HCEC 1CT (cell line): ENCODE measurements at places on chromosomes 1 and 21.
A peak's percentile ranks its signal among the peaks of the same experiment; 100 is the strongest.

GRCh38 chr1:6353619-6353954 lies 40.0 kb downstream of the ACOT7 start:
- DNase-seq = no peak

GRCh38 chr1:156709757-156710489 lies 4.5 kb upstream of the CRABP2 start:
- peak; percentile 29 for DNase-seq

- DNase-seq = peak; percentile 0
Measured at GRCh38 chr1:164785841-164786534, 227.0 kb downstream of the PBX1 start.

DNA sequence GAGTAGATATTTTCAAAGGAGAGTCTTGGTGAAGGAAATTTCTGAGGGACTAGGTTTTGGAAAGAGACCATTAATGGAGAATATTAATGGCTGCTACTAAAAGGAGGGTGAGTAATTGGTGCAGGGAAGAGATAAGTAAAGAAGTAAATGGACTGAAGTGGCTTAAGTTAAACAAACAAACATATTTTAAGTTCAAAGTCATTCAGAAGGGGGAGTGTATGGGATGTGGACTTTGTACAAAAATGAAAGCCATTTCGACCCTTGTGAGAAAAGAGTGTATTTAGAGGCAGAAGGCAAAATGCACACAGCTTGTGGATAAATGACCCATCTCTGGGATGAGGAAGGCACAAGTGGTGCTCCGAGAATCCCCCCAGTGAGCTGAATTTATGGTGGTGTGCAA lies 171.7 kb downstream of the BACH1 start:
- no peak for DNase-seq

DNA sequence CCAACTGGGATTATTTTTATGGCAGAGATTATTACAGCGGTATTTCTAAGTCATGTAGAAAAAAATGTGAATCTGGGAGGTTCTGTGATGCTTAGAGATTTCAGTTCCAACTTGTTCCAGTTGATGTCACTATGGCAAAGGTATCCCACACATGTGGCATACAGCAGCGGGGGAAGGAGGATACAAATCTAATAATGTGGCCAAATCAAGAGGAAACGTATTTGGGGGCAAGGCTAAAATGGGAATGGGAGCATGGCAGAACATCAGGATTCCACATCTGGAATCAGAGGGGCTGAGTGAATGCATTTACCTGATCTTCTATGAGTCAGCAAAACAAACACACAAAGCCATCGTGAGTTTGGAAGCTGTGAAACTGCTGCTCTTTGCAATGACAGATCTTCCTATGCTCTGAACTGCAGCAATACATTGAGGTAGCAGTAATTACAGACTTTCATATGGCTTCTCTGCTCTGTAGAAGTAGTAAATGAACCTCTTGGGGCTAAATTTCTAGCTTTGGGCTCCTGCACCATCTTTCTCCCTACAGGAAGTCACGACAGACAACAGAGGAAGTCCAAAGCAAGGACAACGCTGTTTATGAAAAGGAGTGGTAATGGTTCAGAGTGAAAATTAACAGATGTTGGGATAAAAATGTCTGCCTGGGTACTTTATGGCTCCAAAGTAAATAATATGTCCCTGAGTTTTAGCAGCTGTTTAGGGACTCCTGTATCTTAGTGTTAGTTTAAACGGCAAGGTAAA lies 55.5 kb downstream of the GABPA start:
- DNase-seq = peak; percentile 52

GRCh38 chr1:234499119-234499942 lies 20.4 kb upstream of the TARBP1 start:
- peak; percentile 85 for DNase-seq

DNA sequence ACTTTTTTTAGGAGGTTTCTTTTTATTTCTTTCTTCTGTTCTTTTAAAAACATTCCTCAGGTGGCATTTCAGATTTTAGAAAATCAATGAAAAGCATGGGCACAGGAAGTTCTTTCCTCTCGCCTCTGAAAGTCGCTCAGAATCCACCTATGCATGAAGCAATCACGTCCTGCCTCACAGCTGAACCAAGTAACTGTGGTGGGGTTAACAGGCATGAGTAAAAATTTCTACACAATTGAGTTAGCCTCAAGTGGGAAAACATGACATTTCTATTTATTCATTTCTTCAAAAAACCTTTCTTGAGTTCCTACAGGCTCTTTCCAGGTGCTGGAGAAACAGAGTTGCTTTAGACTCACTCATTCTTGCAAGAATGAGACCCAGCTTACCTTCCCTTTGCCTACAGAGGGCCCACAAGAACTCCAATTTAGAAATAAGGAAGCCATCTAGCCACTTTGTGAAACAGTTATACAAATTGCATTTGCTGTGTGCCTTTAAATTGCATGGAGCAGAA lies 508.9 kb upstream of the PKN2 start:
- no peak for DNase-seq

DNA sequence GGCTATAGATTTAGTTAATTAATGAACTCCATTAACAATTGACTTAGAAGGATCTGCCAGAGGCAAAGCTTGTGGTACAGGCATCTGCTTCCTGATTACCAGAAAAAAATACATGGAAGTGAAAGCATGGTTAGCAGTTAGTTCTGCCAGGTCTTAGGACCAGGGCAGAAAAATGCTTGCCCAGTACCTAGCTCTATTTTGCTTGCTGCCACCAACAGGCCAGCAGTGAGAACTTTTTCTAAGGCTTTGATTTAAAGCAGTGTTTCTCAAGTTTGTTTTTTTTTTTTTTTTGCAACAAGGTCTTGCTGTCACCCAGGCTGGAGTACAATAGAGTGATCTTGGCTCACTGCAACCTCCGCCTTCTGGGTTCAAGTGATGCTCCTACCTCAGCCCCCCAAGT lies 16.4 kb upstream of the MTF1 start:
- DNase-seq = peak; percentile 16

- DNase-seq = no peak
Measured at GRCh38 chr21:20313013-20313412, 685.2 kb upstream of the NCAM2 start.

DNA sequence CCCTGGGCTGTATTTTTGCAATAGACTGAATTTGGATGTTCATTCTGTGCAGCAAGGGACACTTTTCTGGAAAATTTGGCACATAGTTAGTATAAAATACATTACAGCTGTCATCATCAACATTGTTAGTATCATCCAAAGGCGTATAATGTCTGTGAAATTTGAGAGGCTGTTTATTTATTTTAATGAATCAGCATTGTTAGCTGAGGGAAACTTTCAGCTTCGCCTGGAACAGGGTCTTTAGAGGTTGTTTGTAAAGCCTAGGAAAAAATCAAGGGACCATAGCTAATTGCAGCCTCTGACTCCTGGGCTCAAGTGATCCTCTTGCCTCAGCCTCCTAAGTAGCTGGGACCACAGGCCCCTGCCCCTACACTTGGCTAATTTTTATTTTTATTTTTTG lies 106.8 kb upstream of the USP24 start:
- DNase-seq = peak; percentile 70

- DNase-seq = no peak
Measured at GRCh38 chr1:95287081-95287480, 53.1 kb downstream of the RWDD3 start.

GRCh38 chr1:204456826-204457442 lies 37.7 kb downstream of the PIK3C2B start:
- no peak for DNase-seq

- DNase-seq = no peak
Measured at GRCh38 chr1:1217621-1218523, 3.9 kb upstream of the TNFRSF4 start.

- no peak for DNase-seq
Measured at GRCh38 chr1:2198571-2198970, 4.0 kb upstream of the FAAP20 start.

GRCh38 chr1:184300446-184300845 lies 86.4 kb upstream of the C1orf21 start:
- DNase-seq = peak; percentile 81

- DNase-seq = no peak
Measured at GRCh38 chr1:104295511-104295910, 545.8 kb downstream of the AMY1C start.

- peak; percentile 87 for DNase-seq
Measured at GRCh38 chr1:166838766-166839599, at the start of gene POGK. Gene POGK, plus strand, starts transcription at chr1:166839475. Its CDS starts 1,482 bp downstream, at chr1:166840957.

GRCh38 chr1:192080684-192081083 lies 77.6 kb upstream of the RGS18 start:
- no peak for DNase-seq

GRCh38 chr1:246292571-246292970 lies 214.5 kb downstream of the SMYD3 start:
- DNase-seq = no peak

GRCh38 chr1:229950908-229951307 lies 116.1 kb upstream of the GALNT2 start:
- no peak for DNase-seq

DNA sequence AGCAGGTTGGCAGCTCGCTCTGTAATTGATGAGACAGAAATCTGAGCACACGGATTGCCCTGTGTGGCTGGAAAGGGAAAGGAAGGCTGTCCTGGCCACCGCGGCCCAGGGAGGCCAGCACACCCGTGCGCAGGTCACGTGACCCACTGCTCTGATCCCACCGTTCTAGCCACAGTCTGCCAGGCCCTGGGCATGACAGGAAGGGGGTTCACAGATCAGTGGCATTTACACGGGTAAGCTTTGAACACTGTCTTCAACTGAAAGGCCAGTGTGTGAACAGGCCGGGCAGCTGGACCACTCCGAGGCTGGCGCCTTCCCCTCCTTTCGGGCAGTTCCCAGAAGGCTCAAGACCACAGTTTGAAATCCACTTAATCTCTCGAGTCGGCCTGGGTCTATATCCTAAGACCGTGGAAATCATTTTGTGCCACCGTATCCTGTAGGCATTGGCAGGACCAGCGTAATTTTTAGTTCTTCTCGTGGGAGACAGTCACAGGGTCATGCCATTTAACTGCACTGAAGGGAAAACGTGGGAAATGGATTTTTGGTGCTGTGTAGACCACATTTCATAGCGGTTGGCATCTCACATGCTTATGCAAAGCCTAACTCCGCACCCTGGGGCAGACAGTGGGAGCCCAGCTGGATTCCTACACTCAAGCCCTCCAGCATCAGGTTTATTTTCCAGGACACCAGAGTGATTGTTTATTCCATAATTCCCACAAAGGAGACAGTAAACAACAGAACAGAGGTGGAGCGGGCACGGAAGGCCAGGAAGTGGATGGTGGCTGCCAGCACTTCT lies 3.1 kb upstream of the ADARB1 start:
- no peak for DNase-seq

- DNase-seq = no peak
Measured at GRCh38 chr1:109396513-109396839, 1.2 kb downstream of the SORT1 start.

- no peak for DNase-seq
Measured at GRCh38 chr1:155062151-155062686, 1.3 kb upstream of the EFNA4 start.

DNA sequence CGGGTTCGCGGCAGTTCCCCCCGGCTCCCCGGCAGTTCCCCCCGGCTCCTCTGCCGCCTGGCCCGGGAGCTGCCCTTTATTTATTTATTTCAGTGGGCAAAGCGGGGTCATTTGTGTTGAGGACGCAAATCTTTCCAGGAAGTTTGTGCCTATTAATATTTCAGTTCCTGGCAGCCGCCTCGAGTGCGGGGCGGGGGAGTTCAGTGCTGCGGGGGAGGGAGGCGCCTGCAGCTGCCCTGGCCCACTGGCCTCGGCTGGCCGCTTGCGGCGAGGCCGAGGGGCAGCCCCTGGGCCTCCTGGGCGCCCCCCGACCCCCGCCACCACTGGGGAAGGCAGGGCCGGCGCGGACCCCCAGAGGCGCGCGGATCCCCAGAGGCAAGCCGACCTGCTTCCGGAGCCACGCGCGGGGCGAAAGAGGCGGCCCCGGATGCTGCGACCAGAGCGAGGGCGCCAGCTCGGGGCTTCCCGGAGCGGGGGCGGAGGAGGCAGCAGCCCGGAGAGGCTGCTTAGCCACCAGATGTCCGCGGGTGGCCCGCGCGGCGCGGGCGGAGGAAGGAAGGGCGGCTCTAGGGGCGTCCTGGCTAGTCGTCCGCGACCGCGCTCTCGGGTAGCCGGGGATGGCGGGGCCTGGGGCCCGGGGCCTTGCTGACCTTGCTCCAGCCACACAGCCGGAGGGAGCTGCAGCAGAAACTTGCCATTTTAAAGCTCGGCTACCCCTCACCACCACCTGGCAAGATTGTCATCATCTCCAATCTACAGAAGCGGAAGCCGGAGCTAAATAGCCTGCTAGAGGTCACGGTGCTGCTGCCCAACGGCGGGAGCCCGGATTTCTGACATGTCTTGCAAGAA lies 48.0 kb downstream of the H3-3A start:
- peak; percentile 32 for DNase-seq

GRCh38 chr1:171081314-171081753 lies 9.4 kb upstream of the FMO3 start:
- peak; percentile 29 for DNase-seq

DNA sequence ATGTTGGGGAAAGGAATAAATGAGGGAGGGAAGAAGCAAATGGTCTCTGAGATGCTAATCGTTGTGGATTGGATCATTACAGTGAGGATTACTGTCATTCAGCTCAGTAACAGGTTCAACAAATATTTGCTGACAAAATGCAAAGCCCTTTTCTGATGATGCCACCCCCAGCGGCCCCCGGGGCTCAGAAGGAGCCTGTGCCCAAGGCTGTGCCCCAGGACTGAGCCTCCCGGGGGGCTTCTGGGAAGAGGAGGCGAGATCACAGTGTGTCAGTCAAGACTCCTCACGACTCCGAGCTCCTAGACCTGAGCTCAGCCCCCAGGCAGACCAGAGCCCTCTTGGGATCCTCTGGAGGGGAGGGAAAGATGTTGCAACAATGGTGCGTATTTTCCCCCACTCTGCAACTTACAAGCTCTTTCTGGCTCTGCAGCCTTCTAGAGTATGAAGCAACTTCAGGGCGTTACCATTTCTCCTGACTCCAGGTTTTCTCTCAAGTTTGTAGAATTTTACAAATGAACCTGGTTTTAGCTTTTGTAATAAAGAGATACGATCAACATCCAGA lies 20.8 kb downstream of the EPHA8 start:
- no peak for DNase-seq
